ENCODE measurements at places on chromosomes 3 and 15.
A peak's percentile ranks its signal among the peaks of the same experiment; 100 is the strongest.

DNA sequence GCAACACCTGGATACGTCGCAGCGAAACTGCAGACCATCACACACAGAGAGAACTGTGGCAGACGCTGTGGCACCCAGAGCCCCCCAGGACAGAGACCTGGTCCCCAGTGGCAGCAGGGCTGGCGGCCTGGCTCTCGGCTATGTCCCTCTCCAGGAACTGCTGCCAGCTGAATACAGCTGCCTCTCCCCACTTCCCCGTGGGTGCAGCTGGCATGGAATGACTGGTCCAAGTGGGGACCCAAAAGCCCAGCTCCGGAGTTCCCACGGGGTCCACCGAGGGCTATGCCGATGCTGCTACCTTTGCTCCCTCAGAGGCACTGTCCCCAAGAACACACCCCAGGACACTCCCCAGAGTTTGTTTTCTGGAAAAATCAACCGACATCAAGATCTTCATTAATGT lies 67.8 kb upstream of the GATA2 start:
- no peak for DNase-seq

GRCh38 chr15:51621936-51622603 lies 501 bp downstream of the DMXL2 start:
- peak; percentile 61 for DNase-seq

GRCh38 chr3:15102836-15103235 lies 3.9 kb upstream of the RBSN start:
- peak; percentile 59 for DNase-seq

- DNase-seq: no peak
Observed at GRCh38 chr3:68819361-68819760, 113.0 kb downstream of the TAFA4 start.

DNA sequence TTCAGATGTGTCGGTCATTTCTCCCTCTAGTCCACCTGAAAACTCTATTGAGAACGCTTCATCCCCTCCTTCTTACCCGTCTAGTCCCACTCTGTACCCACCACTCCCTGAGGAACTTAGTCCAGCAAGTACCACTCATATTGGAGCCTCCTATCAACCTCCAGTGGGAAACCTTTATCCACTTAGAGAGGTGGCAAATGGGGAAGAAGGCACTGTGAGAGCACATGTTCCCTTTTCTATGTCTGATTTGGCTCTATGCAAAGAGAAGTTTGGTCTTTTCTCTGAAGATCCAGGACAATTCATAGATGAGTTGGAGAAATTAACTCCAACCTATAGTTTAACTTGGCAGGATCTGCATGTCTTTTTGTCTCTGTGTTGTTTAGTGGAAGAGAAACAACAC lies 17.0 kb upstream of the RPN1 start:
- no peak for DNase-seq

DNA sequence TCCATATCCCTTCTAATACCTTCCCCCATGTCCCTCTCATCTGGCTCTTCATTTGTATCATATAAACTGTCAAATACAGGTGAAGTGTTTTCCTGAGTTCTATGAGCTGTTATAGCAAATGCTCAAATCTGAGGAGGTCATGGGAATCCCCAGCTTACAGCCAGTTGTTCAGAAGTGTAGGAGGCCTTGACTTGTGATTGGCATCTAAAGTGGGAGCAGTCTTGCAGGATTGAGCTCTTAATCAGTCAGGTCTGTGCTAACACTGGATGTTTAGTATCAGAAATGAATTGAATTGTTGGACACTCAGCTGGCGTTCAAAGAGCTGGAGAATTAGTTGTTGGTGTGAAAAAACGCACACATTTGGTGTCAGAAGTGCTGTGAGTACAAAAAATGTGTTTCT lies 65.0 kb downstream of the IFT57 start:
- no peak for DNase-seq

DNA sequence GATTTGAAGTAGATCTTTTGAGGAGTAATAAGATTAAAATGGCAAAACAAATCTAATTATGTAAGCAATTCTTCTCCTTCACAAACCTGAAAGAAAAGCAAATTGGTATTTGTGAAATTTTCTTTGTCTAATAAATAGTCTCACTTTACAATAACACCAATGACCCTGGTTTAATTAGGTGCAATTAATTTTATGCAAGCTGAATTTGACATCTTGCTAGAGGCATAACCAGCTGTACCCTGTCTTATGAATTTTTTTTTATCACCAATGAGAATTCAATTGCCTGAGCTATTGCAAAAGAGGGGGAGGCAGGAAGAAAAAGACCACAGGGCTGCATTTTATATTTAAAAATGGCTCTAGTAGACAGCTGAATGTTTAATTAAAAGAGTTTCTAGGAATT lies 113.5 kb upstream of the IL12A start:
- DNase-seq: no peak

GRCh38 chr3:183328164-183328563 lies 75.1 kb downstream of the B3GNT5 start:
- DNase-seq: no peak

- peak; percentile 79 for DNase-seq
Observed at GRCh38 chr3:115217678-115218451, 70.8 kb upstream of the ZBTB20 start.

DNA sequence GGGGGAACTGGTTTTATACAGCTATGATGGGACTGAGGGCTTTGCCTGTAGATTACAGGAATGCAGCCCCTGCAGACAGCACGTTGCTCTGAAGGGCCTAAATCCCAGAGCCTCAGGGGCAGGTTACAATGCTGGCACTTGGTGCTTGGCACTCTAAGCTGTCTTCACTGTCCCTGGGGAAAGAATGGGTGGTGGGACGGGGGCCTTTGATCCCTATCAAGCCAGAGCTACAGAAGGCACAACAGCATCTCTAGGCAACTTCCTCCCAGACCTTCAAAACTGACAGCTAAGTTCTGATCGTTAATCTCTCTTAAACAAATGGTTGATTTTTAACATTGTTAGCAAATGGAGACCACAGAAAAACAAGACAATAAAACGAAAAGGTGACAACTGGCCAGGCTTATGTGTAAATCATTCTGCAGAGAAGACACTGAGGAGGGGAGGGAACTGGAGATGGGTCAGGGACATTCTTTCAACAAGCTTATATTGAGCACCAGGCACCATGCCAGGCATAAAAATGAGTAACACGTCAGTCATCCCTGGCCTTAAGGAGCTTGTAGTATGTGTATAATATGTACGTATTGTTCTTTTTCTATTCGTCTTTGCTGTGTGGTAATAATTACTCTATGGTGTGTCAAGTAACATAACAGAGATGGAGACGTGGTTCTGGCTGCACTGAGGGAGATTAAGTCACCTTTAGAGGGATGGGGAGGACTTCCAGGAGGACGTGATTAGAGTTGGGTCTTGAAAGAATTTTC lies 49.1 kb downstream of the CA12 start:
- DNase-seq: peak; percentile 56

DNA sequence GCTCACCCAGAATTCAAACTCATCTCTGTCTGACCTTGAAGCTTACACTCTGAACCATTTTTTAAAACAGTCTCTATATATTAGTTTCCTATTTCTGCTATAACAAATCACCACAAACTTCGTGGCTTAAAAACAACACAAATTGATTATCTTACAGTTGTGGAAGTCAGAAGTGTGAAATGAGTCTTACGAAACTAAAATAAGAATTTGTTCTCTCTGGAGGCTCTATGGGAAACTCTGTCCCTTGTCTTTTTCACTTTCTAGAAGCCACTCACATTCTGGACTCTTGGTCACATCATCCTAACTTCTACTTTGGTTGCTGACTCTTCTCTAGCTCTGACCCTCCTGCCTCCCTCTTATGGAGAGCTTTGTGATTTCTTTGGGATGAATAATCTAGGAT lies 429.3 kb upstream of the THBS1 start:
- no peak for DNase-seq

DNA sequence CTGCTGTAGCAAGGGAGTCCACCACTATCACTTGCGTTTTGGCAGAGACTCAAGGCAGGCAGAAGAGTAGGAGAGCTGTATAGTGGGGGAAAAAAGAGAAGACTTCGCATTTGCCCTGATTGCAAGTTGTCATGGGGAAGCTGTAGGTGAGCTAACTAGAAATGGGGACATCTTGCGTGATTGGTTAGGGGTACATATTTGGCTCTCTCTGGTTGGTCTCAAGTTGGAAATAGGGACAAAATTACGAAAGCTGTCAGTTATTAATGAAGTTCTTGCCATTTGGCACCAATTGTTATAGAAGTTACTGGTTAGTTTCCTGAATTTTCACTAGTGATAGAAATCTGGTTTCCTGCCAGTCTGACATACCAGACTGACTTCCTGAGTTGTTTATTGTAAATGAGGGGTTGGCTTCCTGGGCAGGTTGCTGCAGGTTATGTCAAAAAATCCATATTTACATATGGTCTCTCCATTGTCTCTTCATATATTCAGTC lies 8.2 kb upstream of the SENP7 start:
- DNase-seq: no peak

- DNase-seq: peak; percentile 79
Observed at GRCh38 chr15:58165661-58166060, 27.5 kb downstream of the AQP9 start.

GRCh38 chr3:189789432-189789831 lies 158.2 kb downstream of the TP63 start:
- no peak for DNase-seq

GRCh38 chr15:70160267-70160666 lies 62.5 kb upstream of the TLE3 start:
- no peak for DNase-seq

- peak; percentile 93 for DNase-seq
Observed at GRCh38 chr15:92324101-92324963, 69.3 kb upstream of the ST8SIA2 start.

DNA sequence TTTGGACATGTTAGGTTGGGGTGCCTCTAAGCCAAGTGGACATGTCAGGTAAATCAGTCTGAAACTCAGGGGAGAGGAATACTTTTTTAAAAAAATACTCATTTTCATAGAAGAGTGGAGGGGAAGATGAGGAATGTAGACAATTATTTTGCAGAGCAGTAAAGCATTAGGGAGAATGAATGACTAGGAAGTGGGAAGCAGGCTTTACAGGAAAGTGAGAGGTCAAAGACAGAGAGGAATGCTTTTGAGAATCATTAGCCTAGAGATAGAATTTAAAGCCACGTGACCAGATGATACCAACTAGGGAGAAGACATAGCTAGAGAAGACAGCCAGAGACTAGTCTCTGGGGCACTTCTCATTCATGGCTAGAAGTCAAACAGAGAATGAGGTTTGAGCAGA lies 91.0 kb downstream of the RAD18 start:
- no peak for DNase-seq

GRCh38 chr15:90686435-90687218 lies 30.5 kb upstream of the BLM start:
- no peak for DNase-seq

DNA sequence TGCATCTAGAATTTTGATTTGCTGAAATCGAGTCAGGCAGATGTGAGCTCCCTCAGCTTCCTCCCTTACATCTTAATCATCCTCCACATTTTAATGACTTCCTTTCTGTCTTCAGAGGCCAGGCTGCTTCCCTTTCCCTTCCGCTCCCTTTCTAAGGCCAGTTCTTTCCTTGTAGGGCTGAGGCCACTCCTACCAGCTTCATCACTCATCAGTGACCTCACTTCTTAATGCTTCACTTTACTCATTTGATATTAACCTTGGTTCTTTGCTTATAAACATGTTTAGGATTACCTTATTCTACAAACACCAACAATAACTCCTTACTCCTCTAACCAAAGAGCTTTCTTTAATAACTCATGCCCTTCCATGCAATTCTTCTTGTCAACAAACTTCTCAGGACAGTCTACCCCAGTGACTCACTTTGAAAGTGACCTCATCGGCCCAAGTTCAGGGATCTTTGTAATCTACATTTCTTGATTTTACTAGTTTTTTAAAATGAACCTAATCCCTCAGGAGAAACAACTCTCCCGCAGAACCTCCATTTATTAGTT lies 23.9 kb downstream of the ILDR1 start:
- peak; percentile 70 for DNase-seq

- DNase-seq: no peak
Observed at GRCh38 chr3:49519916-49520385, 34.3 kb upstream of the BSN start.

- DNase-seq: no peak
Observed at GRCh38 chr15:57323806-57324589, 52.3 kb upstream of the CGNL1 start.

DNA sequence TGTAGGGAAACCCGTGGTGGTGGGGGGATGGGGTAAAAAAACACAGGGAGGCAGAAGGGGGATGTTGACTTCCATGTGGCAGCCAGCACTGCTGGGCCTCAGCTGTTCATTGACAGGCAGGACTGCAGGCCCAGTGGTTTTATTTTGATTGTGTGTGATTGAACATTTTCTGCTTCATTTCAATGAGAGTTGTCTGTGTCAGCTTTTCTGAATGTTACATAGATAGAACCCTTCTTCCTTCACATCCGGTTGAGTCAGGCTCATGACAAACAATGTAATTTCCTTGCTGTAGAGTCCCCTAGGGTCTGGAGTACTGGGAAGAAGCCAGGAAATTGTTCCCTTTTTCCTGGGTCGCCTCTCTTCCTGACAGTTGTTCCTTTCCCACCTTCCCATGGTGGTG lies 8.2 kb upstream of the RPP25 start:
- peak; percentile 65 for DNase-seq

DNA sequence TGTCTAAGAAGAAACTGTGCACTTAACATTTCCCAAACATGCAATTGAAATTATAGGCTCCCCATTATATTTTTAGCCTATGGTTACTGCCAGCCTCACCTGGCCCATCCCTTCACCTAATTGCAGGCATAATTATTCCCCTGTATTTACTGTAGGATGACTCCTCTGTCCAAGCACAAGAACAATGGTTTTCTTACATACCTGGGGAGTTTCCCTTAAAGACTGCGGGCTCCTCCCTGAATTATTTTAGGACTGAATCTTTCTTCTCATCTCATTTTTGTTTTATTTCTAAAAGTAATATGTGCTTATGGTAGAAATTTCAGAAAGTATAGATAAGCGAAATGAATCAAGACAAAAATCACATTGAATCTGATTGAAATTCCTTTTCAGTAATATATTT lies 11.4 kb downstream of the TM4SF1 start:
- DNase-seq: no peak

GRCh38 chr3:194130807-194131589 lies 5.0 kb upstream of the HES1 start:
- DNase-seq: peak; percentile 69

DNA sequence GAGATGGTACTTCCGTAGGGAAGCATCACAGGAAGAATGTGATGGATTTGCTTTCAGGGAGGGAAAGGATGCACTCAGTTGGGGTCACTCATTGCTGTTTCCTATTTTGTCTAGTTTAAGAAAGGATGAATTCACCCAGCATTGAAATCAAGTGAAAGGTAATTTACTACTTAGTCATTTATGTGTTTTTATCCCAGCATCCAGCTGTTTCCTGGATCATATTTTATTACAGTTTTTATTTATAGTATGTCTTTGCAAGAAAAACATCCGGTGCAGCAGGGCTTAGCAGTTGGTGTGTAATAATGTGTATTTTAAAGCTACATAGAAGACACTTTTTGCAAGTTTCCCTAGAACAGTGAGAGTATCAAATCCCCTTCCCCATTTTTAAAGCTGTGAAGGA lies 37.4 kb upstream of the GOLGA8B start:
- DNase-seq: peak; percentile 5

DNA sequence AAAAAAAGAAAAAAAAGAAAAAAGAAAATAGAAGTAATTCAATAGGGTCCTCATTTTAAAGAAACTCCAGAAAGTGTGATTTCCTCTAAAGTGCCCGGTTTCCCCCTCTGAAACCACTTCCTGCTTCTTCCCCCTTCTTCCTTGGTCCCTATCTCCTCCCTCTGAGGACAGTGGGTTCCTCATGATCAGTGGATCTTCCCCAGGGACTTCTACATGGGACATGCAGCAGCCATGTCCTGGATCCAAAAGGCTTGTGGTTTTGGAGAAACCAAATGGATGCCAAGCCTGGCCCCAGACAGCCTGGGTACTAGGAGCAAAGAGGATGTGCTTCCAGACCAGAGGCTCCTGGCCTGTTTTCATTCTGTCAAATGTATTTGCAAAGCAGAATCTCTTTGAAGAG lies 26.6 kb upstream of the SMAD6 start:
- no peak for DNase-seq

Data from muscle of leg (tissue), 16 donors.